ENCODE measurements at places on chromosomes 2 and 18. TPM values are rescaled to one million over a fixed set of nuclear protein-coding genes. Genes with fewer than 3 reads are reported as not detected.

TUBB8B gene
- total RNA-seq, result 0.76 TPM

BIN1 gene
- 43.8 TPM for total RNA-seq

TRIB2 gene
- 48.7 TPM for total RNA-seq

B3GNT7 gene
- total RNA-seq, result 1.7 TPM

G6PC2 gene
- not detected for total RNA-seq

TFCP2L1 gene
- total RNA-seq, result 3.9 TPM

UGT1A3 gene
- not detected for total RNA-seq

HPCAL1 gene
- 11.1 TPM for total RNA-seq

CYP27C1 gene
- total RNA-seq, result not detected

GRCh38 chr18:12256951-12257350, 2.8 kb downstream of the CIDEA start:
- H3K36me3 ChIP-seq, result no peaks in the 10 kb centered on the region
- peaks cover 7% of the 10 kb centered on the region for H3K27me3 ChIP-seq
- H3K27ac ChIP-seq, result no peak overlapping the region

DNA sequence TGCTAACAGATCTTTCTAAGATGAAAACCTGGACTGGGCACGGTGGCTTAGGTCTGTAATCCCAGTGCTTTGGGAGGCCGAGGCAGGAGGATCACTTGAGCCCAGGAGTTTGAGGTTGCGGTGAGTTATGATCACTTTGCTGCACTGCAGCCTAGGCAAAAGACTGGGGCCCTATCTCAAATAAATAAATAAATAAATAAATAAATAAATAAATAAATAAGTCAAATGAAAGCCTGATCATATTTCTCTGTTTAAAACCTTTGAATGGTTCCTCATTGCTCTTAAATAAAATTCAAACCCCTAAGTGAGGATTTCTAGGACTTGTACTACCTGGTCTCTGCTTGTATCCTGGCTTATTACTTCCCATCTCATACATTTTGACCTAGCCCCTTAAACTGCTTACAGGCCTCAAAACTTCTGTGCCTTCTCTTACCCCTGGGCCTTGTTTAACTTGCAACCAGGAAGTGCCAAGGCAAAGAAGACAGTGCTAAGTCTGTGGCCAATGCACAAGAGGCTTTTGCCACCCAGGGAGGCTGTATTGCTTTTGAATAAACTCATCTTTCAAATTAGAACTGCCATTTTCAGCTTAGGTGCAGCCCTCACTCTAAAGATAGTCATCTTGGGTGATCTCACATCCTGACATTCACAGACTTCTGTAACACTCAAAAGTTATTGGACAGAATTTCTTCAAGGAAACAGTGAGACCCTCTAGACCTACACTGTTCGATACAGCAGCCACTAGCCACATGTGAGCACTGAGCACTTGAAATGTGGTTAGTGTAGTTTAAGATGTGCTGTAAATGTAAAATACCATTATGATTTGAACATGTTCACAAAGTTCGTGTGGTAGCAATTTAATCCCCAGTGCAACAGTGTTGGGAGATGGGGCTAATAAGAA, 73.7 kb downstream of the POLE4 start:
- no peaks in the 10 kb centered on the region for H3K27me3 ChIP-seq
- H3K36me3 ChIP-seq, result no peaks in the 10 kb centered on the region
- H3K4me3 ChIP-seq, result no peak overlapping the region
- H3K4me1 ChIP-seq, result no peaks in the 10 kb centered on the region
- no peak for DNase-seq
- H3K27ac ChIP-seq, result no peak overlapping the region

GRCh38 chr2:84519332-84519957, 3.1 kb downstream of the DNAH6 start:
- DNase-seq, result no peak
- no peaks in the 10 kb centered on the region for H3K36me3 ChIP-seq
- H3K27me3 ChIP-seq, result no peaks in the 10 kb centered on the region
- no peak overlapping the region for H3K27ac ChIP-seq

DNA sequence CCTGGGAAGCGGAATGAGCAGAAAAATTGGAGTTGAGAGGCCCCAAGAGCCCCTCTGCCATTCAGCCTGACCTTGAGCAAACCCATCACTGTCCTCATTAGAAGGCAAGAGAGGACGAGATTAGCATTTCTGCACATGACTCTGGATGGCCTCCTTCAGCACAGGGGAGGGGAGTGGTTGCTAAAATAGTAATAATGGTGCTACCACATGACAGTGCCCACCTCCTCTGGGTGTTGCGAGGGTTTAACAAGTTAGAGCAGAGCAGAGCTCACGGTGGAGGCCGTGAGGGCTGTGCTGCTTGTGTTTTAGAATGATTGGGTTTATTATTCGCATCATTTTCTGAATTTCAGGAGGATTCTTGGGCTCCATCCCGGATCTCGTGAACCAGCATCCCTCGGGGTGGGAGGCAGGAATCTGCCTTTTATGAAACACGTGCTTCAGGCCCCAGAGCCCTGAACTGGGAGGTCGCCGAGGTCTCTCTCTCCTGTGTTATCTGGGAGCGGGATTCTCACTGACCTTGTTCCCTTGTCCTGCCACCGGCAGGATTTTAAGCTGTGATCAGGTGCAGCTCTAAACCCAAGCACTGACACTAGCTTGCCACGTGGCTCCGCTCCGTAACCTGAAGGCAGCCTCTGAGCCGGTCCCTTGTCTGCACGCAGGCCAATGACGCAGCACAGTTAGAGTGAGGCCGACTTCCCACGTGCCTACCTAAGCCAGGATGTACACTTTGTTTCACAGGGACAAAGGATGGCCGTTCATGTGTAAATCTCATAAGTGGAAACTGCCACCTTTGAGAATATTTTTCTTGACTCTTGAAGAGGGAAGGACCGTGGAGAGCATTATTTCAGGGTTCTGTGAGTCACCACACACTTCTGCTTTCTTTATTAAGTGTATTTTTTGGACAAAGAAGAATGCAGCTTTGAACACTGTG, 142.3 kb downstream of the ACOXL start:
- no peak overlapping the region for H3K4me3 ChIP-seq
- no peak overlapping the region for H3K27ac ChIP-seq
- H3K4me1 ChIP-seq, result no peaks in the 10 kb centered on the region
- DNase-seq, result no peak
- H3K27me3 ChIP-seq, result no peaks in the 10 kb centered on the region

GRCh38 chr18:26745288-26746181, 120.0 kb downstream of the AQP4 start:
- H3K4me3 ChIP-seq, result no peak overlapping the region
- H3K36me3 ChIP-seq, result no peaks in the 10 kb centered on the region
- no peaks in the 10 kb centered on the region for H3K4me1 ChIP-seq
- no peak overlapping the region for H3K27ac ChIP-seq
- H3K27me3 ChIP-seq, result no peaks in the 10 kb centered on the region

GRCh38 chr18:50397023-50397422, 22.2 kb downstream of the SKA1 start:
- H3K4me1 ChIP-seq, result no peaks in the 10 kb centered on the region
- DNase-seq, result no peak
- no peaks in the 10 kb centered on the region for H3K36me3 ChIP-seq
- peaks cover 1% of the 10 kb centered on the region for H3K27me3 ChIP-seq

GRCh38 chr2:196137271-196137670, 34.1 kb downstream of the STK17B start:
- H3K4me1 ChIP-seq, result no peaks in the 10 kb centered on the region
- no peak overlapping the region for H3K4me3 ChIP-seq
- no peak for DNase-seq

DNA sequence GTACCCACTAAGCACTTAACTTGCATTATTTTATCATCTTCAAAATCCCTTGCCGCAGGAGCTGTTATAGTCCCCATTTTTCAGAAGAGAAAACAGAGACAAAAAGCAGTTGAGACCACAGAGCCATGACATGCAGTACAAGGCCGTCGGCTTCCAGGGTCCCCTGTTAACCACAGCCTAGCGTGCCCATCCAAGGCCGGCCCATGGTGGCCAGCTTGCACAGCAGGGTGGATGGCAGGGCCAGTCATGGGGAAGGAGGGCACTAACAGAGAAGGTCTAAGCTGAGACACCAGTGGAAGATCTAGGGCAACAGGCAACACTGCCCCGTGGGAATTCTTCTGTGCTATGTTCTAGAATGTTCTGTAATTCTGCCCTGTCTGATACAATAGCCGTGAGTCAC, 192.6 kb upstream of the ID2 start:
- H3K4me1 ChIP-seq, result peaks cover 4% of the 10 kb centered on the region
- no peak overlapping the region for H3K4me3 ChIP-seq
- DNase-seq, result no peak
- no peaks in the 10 kb centered on the region for H3K36me3 ChIP-seq

DNA sequence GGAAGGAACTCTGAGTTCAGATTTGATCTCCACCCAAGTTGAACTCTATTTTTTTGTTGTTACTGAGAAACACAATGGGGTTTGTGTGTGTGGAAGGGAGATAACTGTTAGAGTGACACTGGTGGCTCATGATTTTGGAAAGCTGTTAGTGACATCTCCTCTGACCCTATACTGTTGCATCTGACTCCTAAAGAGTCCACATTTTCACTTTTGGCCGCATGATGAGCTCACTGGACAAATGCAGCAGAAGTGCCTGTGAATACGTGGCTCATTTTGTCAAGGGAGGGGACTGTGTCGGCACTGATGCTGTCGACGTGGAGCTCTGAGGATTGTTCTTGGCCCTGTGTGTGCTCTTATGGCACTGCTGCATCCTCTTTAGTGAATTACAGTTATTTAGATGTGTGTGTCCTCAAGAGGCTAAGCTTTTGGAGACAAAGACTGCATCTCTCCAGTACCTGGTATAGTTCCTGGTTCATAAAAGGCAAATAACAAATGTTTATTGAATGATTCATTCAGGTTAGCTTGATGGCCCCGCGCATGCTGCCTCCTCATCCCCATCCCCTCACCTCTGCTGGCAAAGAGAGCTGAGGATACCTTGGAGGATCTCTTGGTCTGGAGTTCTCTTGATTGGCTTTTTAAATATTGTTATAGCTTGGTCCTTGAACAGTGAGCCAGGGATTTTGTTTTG, 135.4 kb downstream of the PHLPP1 start:
- no peak for DNase-seq
- H3K27me3 ChIP-seq, result no peaks in the 10 kb centered on the region
- H3K27ac ChIP-seq, result peak overlapping the region; percentile 16
- no peaks in the 10 kb centered on the region for H3K36me3 ChIP-seq
- no peaks in the 10 kb centered on the region for H3K4me1 ChIP-seq
- no peak overlapping the region for H3K4me3 ChIP-seq

DNA sequence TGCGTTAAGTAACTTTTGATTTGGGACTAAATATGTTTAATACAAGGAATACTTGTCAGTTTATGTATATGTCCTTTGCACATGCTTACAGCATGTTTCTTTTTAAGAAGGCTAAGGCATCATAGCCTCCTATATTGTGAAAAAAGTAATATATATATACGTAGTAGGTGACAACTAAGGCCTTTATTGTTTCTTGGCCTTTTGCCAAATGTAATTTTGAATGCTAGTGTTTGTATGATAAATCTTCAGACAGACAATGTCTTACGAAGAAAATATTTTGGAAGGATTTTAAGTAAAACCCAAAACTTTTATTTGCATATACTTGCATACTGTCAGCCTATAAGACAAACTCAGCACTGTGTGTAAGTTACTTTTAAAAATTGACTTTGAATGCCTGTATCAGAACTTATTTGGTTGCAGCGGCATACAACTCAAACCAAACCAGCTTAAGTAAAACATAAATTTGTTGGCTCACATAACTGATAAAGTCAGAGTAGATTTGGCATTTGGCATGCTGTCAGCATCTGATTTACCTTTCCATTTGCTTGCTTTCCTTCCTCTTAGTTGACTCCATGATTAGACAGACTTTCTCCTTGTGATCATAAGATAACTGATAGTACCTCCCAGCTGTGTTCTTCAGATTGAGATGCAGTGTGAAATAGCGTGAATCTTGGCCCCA, 24.4 kb downstream of the UBE2E3 start:
- H3K27ac ChIP-seq, result no peak overlapping the region
- H3K36me3 ChIP-seq, result no peaks in the 10 kb centered on the region
- DNase-seq, result no peak

GRCh38 chr2:20919297-20919800, 96.4 kb upstream of the LDAH start:
- no peak overlapping the region for H3K4me3 ChIP-seq
- H3K36me3 ChIP-seq, result no peaks in the 10 kb centered on the region
- no peak overlapping the region for H3K27ac ChIP-seq
- no peak for DNase-seq

DNA sequence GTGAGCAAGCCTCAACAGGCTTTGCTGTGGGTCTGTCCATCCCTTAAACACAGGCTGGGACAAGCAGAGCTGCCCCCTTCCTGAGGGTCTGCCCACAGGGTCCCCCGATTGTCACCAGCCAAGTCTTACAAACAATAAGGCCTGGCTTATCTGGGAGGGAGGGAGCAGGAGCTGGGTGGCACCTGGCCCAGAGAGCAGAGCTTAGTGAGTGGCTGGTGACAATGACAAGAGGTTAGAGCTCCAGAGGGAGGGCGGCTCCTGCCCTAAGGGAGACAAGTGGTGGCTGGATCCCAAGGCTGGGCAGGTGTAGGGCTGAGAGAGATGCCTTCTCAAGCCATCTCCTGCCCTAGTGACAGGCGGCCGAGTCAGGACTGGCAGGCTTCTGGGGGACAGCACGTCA, 125.5 kb downstream of the KLHL29 start:
- no peaks in the 10 kb centered on the region for H3K4me1 ChIP-seq
- no peak overlapping the region for H3K4me3 ChIP-seq
- H3K36me3 ChIP-seq, result no peaks in the 10 kb centered on the region
- no peak for DNase-seq
- H3K27ac ChIP-seq, result peak overlapping the region; percentile 19

DNA sequence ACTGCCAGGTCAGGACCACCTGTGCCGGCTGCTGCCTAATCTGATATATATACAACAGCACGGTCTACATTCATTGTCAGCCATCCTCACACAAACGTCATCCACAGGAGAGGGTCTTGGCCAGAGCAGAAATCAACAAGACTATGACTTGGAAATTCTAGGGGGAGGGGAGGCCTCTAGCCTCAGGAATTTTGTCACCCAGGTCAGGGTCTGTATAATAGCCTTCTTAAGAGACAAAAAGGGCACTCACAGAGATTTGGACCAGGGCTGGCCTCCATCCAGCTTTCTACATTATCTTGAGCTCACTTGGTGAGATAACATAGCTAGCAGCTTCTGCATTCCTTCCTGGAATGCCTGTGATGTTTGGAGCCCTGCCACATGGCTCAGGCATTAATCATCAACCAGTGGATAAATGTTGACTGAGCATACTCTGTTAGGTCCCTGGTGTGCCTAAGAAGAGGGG, 50.4 kb upstream of the CTIF start:
- H3K4me3 ChIP-seq, result no peak overlapping the region
- H3K36me3 ChIP-seq, result no peaks in the 10 kb centered on the region
- H3K27me3 ChIP-seq, result no peaks in the 10 kb centered on the region
- H3K4me1 ChIP-seq, result no peaks in the 10 kb centered on the region
- peak; percentile 38 for DNase-seq

DNA sequence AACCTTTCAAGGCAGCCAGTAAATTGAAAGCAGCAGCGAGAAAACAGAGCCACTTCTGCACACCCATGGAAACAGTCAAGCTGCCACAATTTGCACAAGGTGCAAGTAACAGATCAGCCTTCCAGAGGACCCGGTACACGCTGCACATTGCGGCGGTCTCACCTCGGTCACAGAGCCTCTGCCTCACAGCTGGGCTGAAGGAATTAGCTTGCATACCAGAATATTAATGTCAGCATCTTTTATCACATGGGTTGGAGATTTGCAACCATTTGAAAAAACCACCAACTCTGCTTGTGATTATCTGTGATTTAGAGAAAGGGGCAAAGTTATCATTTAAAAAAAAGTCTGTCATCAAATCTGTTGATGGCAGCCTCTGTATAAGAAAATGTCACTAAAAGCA, 330.5 kb upstream of the TCF4 start:
- H3K36me3 ChIP-seq, result no peaks in the 10 kb centered on the region
- H3K27me3 ChIP-seq, result no peaks in the 10 kb centered on the region
- no peaks in the 10 kb centered on the region for H3K4me1 ChIP-seq
- no peak overlapping the region for H3K27ac ChIP-seq

- H3K4me3 ChIP-seq, result no peak overlapping the region
- no peaks in the 10 kb centered on the region for H3K36me3 ChIP-seq
- H3K27ac ChIP-seq, result no peak overlapping the region
- H3K27me3 ChIP-seq, result no peaks in the 10 kb centered on the region
- DNase-seq, result no peak
Measured at GRCh38 chr18:23283916-23284430, 148.7 kb downstream of the CABLES1 start.

Measured in uterus (tissue), 4 donors.